ENCODE measurements at places on chromosomes 11 and 22.

DNA sequence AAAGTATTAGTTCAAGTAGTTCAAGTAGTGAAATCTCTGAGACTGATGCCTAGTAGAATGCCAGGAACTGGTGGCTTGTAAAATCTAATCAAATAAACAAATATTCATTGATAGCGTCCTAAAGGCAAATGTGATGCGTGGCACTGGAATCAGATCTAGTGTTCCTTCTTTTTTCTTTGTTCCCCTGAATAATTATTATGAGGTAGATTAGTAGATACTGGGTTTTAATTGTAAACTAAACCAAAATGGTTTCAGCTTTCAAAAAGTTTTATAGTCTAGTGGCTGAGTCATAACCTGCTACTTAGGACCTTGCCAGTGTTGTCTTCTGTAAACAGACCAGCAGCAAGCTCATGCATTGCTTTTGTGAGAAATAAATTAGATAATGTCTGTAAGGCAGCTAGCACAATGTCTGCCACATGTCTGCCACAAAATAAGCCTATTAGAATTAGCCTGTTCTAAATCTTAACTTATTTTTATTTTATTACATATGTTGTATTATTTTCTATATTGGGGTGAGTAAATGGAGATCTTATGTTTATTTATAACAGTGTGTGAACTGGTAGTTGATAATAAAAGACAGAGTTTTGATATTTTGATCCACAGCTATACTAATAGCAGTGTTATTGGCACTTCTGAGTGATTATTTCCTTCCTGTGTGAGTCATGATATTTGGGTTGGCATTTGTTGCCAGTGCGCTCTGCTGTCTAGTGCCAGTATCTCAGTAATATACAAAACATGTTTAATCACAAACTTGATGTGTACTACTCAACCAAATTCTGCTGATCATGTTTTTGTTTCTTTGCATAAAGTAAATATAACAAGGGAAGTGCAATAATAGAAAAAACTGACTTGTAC, 135.7 kb downstream of the TMEM135 start:
- peak; percentile 9 for DNase-seq

DNA sequence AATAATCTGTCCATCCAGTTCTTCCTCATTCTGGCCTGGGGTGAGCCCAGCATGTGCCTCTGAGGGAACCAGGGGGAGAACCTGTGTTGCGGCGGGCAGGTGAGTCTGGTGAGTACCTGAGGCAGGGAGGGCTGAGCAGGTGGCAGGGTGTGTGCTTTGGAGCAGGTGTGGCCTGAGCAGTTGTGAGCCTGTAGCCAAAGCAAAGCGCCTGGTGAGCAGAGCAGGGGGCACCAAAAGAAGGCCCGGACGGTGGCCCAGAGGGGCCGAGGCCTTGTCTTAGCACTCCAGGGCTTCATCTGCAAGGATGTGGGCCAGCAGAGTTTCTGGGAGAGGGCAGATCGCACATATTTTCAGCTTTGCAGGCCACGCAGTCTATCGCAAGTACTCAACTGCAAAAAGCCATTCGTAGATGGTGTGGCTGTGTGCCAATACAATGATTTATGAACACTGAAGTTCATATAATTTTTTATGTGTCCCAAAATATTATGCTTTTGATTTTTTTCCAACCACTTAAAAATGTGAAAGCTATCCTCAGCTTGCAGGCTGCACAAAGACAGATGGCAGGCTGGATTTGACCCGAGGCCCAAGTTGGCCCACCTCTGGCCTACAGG, 8.7 kb downstream of the GLB1L2 start:
- DNase-seq = no peak

DNA sequence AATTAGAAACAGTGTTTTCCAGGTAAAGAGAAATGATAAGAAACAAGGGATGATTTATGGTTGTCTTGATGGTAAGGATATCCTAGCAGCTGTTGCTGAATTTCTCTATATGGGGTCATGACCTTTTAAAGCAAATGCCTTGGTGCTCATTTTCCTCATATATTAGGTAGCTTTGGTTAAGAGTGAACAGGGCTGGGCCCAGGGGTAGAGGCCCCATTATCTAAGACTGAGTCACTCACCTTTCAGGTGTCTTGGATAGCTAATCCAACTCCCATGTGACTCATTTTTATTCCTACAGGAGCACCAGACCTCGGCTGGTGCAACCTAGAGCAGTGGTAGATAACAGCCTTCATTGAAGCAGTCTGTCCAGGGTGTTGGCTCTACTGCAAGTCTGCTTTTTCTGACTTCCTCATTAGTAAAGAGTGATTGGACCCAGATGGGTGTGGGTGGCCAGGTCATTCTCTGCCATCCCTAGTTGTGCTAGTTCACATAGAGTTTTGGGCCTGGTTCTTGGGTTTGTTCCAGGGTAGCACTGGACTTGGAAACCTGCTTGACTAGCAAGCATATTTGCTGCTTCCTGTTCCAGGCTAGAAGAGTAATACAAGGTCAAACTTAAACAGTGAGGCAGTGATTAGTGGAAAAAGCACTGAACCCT, 37.4 kb downstream of the CTNND1 start:
- no peak for DNase-seq

DNA sequence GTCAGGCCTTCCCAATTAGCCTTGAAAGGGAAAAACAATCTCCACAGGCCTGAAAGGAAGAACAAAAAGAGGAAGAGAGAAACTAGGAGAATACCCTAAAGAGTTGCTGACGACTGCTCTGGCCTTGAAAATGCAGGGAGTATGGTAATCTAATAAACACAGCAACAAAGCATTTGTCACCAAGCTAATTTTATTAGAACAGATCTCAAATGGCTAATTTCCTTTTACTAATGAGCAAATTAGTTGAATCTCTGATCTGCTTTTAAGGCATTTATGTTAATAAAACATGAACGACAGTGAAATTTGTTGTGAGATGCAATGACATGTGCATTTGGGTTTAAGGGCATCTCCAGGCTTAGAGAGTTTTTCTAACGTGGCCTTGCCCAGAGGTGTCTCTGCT, 212.2 kb downstream of the BUD13 start:
- DNase-seq = no peak

DNA sequence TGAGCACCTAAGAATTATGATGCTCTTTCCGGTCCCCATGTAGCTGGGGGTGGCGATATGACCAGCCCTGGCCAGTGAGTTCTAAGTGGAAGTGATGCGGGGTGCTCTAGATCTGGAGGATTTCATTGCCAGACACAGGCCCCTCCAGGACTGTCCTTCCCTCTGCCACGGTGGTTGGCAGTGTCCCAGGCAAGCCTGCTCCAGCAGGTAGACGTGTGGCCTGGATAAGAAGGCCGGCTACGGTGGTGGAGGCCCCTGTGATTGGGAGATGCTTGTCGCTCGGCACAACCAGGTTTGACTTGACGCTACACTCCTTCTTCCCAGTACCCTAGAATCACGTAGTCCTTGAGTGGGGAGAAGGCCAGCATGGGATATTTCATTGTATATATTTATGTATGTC, 9.1 kb upstream of the ARHGAP8 start:
- DNase-seq = no peak

DNA sequence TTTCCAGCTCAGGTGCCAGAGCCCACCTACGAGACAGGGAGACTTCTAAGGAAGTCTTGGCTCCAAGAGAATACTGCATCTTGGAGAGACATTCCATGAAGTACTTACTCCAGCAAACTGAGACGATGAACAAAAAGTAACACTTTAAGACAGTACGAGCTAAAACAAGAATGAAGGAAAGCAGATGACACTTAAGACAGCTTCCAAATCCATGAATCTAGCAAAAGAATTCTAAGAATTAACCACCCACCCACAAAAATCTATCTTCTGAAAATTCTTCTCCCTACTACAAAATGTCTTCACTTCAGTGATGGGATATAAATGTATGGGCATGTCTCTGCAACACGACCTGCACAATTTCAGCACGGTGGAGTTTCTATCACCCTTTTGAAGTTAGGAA, 132.9 kb downstream of the C11orf58 start:
- no peak for DNase-seq

DNA sequence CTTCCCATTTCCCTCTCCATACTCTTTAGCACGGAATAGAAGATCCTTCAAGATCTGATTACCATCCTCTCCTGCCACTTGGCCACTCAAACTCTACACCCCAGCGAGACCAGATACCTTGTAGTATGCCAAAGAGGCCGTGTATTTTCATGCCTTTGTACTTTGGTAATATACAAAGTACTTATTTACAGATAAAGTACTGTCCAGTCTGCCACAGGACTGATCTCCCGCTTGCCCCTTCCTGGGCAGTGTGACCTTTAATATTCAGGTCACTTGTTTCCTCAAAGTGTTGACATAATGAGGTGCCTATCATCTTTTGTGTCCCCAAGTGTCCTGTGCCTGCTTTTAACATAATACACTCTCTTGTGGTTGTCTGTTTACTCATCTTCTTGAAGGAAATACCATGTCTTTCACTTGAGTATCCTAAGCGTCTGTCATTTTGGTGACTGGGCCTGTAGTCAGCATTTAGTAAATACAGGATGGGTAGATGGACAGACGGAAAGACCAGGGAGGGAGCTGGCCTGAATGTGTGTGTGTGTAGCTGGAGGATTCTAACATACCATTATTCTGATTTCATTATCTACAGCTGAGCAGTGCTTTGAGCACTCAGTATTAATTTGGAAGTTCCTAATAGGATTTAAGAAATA, 137.4 kb downstream of the NAV2 start:
- no peak for DNase-seq

GRCh38 chr22:44599500-44600140, 101.6 kb upstream of the RTL6 start:
- no peak for DNase-seq

DNA sequence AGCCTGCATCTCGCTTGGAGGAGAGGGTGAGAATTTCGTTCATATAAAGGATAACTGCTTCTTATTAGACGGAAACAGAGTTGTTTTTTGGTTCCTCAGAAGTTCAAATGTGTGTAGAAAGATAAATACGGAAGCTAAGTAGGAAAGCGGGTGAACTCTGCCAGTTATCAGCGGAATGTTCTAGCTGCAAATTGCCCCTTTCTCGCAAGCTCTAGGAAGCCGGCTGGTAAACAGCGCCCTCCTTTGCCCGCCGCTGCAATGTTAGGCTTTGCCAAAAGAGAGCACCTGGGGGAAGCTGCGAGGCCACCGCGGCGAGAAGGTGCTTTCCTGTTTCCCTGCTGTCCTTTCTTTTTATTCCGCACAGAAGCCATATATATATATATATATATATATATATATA, 67.0 kb downstream of the IGLL5 start:
- no peak for DNase-seq

DNA sequence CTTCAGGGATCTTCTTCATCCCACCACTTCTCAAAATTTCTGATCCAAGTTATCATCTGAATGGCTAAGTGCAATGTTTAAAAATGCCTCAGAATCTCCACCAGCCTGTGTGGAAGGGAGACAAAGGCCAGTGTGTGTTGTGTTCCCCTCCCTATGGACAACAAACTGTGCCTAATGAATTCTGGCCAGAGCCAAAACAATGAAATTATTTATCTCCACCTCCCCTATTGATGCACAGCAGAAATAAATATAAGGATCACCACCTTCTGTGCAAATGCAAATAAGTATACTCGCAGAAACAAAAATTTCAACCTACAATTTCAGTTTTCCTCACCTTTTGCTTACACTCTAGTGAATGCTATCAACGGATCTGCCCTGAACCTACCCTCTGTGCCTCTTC, 75.8 kb downstream of the GAB2 start:
- DNase-seq = no peak

GRCh38 chr11:122923302-122923701, 40.7 kb downstream of the JHY start:
- DNase-seq = no peak

GRCh38 chr11:62552485-62553079, 6.0 kb upstream of the AHNAK start:
- DNase-seq = no peak

- DNase-seq = no peak
These were observed 4.4 kb downstream of the TBX10 start for GRCh38 chr11:67635231-67635521.

DNA sequence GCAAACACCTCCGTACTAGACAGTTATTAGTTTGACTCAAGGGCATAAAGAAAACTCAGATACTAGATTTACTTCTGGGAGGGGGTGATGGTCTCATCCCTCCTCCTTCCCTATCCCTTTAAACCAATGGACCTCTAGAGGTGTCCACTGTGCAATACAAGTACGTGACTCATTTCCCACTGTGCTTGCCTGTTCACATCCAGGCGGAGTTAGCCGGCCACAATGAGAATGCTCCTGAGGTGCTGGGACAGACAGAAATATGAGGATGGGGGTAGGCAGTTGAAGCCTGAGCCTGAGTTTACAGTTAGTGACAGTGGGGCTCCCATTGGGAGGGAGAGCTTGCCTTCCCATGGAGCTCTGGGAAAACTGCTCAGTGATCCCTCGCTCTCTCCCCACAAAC, 8.4 kb upstream of the PMM1 start:
- DNase-seq = no peak

DNA sequence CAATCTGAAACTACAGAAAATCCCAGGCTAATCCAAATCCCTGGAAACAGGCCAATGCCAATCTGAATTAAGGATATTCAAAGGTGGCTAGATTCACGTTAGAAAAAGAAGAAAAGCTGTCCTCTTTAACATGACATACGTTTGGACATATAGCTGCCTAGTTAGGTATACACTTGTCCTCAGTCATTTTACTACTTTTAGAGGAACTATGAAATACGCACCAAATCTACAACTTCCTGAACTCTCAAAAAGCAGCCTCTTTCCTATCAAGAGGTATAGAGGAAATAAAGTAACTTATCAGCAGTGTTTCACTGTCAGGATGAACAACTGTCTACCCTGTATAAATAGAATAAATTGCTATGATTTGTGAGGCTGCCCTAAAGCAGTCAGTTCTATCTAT, 24.0 kb downstream of the KMT5B start:
- no peak for DNase-seq

- no peak for DNase-seq
These were observed at the start of gene MYBPC3 for GRCh38 chr11:47352556-47352955. MYBPC3 (minus strand) TSS chr11:47352702; CDS start chr11:47352647, 55 bp downstream.

DNA sequence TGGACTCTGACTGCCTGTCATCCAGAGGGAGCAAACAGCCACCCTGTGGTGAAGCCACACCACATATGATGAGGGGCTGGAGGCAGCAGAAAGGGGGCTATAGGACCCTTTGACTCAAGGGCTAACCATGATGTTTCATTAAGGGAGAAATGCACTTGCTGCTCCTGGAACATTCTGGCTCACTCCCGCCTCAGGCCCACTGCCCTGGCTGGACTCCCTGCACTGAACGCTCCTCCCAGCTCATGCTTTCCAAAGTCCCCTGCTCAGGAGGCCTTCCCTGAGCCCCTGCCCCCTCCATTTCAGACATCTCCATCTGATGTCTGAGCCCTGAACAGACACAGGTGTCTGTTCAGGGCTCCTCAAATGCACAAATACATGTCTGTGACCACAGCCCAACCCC, 69.1 kb downstream of the CDKN1C start:
- no peak for DNase-seq
